ENCODE measurements at places on chromosomes 6 and 20.

GRCh38 chr6:3353213-3353903 lies 94.6 kb downstream of the PSMG4 start:
- no peak for DNase-seq

GRCh38 chr6:5112066-5112799 lies 27.1 kb downstream of the PPP1R3G start:
- DNase-seq, result no peak

DNA sequence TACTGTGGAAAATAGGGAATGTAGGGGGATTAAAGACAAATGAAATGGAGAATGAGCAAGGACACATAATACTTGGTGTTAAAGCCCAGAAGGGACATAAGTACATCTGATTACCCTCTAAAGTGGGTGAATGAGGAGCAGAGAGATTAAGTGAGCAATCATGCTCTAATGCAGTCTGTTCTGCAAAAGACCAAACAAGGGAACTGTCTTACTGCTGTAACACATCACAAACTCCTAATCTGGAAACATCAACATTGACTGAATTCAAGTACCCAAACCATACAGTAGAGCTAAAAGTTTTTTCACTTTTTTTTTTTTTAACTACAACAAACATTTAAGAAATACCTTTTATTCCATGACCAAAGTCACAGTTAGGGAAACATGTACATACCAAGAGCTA lies 19.3 kb upstream of the SLC17A4 start:
- no peak for DNase-seq

- no peak for DNase-seq
Observed at GRCh38 chr20:39214828-39215227, 252.7 kb downstream of the DHX35 start.

GRCh38 chr20:38272398-38272797 lies 11.9 kb upstream of the KIAA1755 start:
- no peak for DNase-seq

DNA sequence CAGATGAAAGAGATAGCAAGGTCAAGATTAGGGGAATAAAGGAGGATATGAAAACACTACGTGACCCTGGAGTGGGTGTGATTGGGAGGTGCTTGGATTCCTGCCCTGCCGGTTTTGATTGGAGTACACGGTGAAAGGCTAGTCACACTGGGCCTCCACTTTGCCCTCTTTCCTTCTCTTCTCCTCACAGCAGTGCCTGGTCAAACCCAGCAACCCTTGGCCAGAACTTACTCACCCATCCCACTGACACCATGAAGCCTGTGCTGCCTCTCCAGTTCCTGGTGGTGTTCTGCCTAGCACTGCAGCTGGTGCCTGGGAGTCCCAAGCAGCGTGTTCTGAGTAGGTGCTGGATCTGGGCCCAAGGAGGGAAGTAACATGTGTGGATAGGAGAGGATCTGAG lies at the start of gene WFDC13:
Gene WFDC13 (plus strand): TSS at position 166 of the 400 bp plus-strand sequence. CDS start 86 bp downstream, at position 252.
- no peak for DNase-seq

DNA sequence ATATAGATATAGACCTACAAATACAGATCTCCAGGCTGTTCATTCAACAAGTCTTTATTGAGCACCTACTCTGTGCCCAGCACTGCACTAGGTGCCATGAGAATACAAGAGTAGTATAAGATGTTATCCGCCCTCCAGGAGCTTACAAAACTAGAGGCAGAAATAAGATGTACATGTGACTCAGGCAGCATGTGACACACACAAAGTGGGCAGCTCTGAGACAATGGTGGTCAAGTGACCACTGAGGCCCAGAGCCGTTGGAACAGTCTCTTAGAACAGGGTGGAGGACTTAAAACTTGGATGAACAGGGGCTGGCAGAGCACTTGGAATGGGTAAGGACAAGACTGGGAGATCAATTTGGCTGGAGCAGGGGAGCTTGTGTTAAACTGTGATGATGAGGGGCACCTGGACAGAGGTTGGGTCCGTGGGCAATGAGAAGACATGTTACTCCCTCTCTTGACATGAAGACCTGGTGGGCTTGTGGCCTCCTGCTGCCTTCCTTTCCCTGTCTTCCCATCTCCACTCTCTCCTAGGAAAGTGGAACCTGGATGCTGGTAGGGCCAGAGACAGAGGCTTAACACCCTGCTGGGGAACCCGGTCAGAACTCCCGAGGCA lies 21.2 kb downstream of the TRIM15 start:
- DNase-seq, result no peak

DNA sequence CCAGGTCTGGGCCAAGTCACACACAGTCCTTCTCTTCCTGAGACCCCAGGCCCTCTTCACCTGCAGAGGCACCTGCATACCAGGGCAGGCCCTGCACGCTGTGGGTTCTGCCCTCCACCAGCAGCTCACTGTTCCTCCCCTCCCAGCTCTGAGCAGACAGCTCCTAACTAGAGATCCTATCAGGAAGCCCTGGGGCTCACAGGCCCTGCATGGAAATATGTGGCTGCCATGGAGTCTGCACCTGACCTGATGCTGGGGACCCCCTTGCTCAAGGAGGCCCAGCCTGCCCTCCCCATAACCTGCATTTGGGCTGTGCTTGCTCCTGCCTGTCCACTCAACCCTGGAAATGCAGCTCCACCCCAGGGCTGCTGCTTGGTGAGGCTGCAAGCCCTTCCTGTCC lies 14.6 kb upstream of the HLA-G start:
- no peak for DNase-seq

DNA sequence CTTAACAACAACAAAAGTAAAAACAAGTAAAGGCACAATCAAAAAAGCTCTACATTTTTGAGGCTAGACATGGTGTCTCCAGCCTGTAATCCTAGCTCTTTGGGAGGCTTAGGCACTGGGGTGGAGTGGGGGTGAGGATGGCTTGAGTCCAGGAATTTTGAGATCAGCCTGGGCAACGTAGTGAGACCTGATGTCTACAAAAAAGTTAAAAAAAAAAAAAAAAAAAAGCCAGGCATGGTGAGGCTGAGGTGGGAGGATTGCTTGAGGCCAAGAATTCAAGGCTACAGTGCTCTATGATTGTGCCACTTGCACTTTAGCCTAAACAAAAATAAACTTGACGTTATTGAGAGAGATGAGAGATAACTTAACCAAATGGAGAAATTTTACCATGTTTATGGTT lies 60.1 kb downstream of the QKI start:
- DNase-seq, result no peak

DNA sequence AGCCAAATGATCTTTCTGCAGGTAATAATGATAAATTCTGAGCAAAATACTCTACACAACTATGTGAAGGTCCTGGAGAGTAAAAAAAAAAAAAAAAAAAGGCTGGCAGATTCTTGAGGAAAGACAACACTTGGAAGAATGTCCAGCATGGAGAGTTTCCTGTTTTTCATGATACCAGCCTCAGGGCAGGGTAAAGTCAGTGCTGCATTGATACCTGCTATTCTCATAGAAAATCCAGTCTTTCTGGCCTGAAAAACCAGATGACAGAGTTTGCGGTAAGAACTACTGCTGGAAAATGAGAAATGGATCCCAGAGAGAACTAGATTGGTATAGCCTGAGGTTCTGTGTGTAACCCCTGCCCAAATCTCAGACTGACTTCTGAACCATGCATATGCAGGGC lies 89.1 kb downstream of the AFG1L start:
- no peak for DNase-seq

GRCh38 chr20:21569586-21569985 lies 55.7 kb upstream of the NKX2-2 start:
- no peak for DNase-seq

- DNase-seq, result no peak
Observed at GRCh38 chr6:24313251-24314141, 44.4 kb downstream of the DCDC2 start.

GRCh38 chr20:40933758-40934157 lies 94.9 kb upstream of the TOP1 start:
- DNase-seq, result no peak

DNA sequence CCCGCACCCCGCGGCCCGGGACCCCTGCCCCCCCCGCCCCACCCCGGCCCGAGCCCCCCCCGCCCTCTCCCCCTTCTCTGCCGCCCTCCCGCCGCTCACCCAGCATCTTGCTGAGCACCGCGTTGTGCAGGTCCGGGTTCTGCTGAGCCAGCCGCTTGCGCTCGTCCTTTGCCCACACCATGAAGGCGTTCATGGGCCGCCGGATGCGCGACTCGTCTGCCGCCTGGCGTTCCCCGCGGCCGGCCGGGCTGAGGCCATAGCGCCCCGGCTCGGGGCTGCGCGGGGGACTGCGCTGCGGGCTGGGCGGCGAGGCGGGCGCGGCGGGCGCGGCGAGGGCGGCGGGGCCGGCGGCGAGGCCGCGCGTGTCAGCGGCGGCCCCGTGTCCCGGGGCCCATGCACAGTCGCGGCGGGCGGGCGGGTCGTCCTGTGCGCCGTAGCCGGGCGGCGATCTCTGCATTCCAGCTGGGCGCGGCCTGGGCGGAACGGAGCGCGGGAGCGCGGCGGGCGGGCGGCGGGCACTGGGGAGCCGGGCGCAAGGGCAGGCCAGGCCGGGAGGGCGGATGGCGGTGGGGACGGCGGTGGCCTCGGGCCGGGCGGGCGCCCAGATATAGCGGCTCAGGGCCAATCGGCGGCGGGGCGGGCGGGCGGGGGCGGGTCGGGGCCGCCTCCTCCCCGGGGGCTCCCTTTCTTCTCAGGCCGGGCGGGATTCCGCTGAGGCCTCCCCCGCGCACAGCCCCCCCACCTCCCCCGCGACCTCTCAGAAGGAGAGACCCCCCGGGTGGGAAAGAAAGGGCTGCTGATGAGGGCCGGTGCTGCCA lies at the start of gene SOX18:
Gene SOX18 (minus strand): TSS at position 580 of the 818 bp plus-strand sequence. CDS start 123 bp downstream, at position 457.
- DNase-seq, result no peak

DNA sequence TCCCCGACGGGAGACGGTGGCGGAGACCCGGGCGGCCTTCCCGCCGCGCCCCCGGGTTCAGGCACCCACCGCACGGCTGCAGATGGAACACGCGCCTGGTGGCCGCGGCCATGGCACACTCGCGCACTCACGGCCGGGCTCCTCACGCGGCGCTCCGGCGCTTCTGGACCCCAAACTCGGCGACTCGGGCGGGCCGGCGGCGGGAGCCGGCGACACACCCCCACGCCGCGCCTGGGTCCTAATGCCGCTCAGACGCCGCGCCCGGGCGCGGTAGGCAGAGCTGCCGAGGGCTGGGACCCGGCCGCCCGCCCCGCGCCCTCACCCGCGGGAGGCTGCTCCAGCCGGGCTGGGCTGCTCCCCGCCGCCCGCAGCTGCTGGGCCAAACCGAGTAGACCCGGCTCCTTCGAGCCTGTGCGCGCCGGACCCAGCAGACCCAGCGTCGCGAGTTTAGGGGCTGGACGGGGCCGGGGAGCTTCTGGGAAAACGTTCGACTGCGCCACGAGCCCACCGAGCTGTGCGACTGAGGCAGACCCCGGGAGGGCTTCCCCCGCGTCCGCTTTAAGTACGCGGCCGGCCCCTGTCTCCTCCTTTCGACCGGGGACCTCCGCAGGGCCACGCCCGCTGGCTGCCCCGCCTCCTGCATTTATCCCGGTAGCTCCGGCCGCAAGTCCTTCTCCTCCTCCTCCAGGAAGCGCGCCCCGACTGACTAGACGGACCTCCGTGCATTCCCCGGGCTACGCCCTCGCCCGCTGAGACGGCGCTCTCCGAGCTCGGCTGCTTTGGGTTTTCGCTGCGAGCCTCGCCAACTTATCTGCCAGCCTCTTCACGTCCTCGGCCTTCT lies at the start of gene SLC4A11:
Gene SLC4A11 (minus strand): TSS at position 165 of the 841 bp plus-strand sequence. CDS start 53 bp downstream, at position 112.
- peak; percentile 84 for DNase-seq

- no peak for DNase-seq
Observed at GRCh38 chr6:43803783-43804549, 34.0 kb downstream of the VEGFA start.

GRCh38 chr6:46979206-46979605 lies 57.5 kb upstream of the ADGRF5 start:
- DNase-seq, result no peak

- DNase-seq, result no peak
Observed at GRCh38 chr20:57788936-57789613, 79.3 kb upstream of the PMEPA1 start.

GRCh38 chr6:68368845-68369244 lies 266.2 kb upstream of the ADGRB3 start:
- no peak for DNase-seq

GRCh38 chr6:95935736-95936135 lies 80.0 kb upstream of the FUT9 start:
- DNase-seq, result no peak

DNA sequence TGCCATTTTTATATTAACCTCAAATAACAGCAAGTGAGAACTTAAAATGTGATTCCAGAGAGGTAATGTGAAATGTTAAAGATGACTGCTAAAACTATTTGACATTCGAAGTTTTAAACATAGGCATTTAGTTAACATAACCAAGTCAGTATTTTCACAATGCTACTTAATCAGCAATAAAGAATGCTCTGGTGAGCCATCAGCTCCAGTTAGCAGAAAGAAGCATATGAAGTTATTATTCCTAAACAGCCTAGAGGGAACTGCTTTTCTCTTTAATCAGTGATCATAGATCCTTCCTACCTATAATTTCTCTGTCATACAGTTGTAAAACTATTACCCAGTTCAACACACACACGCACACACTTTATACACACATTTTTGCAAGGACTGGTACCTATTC lies 60.1 kb downstream of the MMS22L start:
- DNase-seq, result no peak

GRCh38 chr6:85017352-85017751 lies 253.0 kb upstream of the TBX18 start:
- DNase-seq, result no peak

- no peak for DNase-seq
Observed at GRCh38 chr6:22020299-22021003, 276.4 kb downstream of the PRL start.

- DNase-seq, result no peak
Observed at GRCh38 chr6:135113860-135114259, 59.2 kb upstream of the HBS1L start.

GRCh38 chr20:17014217-17014616 lies 212.6 kb upstream of the PCSK2 start:
- DNase-seq, result no peak

GRCh38 chr20:15925376-15925775 lies 647.9 kb downstream of the KIF16B start:
- DNase-seq, result no peak

GRCh38 chr20:46715292-46715756 lies 5.9 kb downstream of the SLC2A10 start:
- no peak for DNase-seq

- no peak for DNase-seq
Observed at GRCh38 chr6:139825935-139826374, 451.5 kb upstream of the CITED2 start.

DNA sequence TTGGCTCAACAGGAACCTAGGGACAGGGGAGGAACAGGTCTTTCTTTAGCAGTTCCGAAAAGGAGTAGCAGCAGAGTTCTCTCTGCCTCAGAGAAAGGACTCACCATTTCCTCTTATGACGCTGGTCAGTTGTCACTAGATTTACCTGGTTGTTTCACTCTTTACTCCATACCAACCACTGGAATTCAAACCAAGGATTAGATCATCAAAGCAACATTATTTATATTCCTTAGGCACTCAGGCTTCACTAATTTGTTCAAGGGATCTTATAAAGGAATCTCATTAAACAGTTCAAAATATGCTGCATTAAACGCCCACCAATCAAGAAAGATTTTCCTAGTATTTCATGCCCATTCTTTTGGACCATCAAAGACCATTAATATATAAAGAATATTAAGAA lies 1129.5 kb upstream of the MAP3K7 start:
- no peak for DNase-seq

Measured in H1 (cell line).